GM23338 (cell line): ENCODE measurements at places on chromosomes 12 and 14.

DNA sequence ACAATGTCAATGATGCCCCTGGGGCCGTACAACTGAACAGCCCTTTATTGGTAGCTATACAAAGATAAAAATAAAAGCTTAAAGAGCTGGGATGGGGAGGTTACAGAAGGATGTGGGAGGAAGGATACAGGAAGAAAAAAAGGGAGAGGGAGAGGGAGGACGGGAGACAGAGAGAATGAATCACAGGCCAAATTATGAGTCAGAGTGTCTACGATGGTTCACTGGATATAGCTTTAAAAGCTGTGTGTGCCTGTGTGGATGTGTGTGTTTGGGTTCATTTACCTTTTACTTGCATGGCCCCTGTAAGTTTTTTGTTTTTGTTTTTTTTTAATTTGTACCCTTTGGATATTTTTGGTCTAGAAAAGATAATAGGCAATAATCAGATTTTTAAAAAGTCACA, 111.9 kb downstream of the CCDC60 start:
- DNase-seq: no peak

DNA sequence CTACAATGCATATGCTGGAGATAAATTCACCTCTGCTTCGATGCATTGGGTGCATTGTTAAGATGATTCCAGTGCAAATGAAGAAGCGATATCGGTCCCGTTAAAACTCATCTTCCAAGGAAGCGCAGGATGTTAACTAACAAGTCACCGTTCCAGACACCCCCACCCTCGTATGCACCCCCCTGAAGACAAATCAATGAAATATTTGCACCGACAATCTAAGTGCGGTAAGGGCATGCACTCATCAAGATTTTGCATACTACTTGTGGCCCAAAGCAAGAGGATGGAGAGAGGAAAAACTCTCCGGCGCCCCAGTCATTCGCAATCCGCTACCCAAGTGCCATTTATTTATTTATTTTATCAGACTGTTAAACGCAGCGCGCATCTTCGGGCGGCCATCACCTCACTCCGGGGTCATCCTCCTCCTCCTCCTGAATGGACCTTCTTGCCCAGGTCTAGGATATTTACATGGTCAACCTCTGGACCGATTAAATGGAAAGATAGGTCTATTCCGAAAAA, 1.2 kb downstream of the NOVA1 start:
- no peak for DNase-seq

DNA sequence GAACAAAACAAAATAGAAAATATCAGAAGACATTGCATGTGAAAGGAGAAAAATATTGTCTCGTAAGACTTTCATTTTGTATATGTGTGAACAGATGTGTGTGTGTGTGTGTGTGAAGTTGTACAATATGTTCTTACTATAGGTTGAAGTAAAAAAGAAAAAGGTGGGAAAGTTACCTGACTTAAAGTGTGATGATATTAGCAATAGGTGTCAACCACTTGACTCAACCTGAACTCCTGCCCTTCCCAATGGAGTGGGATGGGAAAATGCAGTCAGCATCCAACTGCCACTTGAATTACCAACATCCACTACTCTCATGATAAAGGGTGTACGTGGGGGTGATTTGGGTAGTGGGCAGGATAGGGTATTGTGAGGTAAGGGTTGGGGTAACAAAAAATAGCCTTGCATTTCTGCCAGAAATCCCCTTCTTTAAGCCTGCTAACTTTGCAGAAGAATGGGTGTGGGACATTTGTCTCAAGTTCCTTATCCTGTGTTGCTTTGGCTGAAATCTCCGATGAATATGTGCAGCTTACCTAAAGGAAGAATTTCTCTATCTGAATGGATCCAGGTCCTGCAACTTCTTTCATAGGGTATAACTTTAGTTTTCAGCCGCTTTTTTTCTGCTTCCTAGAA, 181.6 kb downstream of the CHST11 start:
- DNase-seq: no peak

DNA sequence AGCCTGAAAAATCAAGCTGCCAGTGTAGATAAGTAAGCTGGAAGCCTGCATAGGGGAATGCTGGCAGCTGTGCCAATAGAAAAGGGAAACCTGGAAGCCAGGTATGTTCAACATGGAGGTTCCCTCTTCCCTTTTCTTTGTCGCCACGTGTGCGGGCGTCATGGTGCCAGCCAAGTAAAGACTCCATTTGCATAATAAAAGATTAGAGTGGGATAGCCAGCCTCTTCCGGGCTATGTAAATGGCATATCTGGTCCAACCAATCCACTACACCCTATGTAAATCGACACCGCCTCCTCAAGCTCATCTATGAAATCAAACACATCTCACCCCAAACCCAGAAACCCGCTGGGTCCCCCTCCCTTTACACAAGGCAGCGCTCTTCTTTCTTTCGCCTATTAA, 5.6 kb upstream of the ADGRD1 start:
- peak; percentile 94 for DNase-seq

DNA sequence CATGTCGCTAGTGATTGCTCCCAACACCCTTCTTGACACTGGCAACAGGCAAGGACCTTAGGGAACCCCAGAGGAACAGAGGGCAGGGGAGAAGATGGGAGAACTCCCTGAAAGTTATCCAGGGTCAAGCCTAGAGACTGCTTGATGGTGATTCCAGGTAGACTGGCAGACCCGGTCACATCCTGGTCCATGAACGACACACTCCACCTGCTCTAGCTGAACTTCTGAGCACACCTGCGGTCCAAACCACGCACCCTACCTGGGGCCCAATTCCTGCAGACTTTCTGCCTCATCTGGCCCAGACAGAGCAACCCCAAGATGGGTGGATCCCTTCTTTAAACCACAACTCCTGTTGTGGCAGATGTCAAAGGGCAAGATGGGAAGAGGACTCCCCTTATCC, 34.2 kb downstream of the NCKAP5L start:
- DNase-seq: no peak

- DNase-seq: peak; percentile 33
These were observed 575 bp downstream of the TRAF3 start for GRCh38 chr14:102777711-102778337.

DNA sequence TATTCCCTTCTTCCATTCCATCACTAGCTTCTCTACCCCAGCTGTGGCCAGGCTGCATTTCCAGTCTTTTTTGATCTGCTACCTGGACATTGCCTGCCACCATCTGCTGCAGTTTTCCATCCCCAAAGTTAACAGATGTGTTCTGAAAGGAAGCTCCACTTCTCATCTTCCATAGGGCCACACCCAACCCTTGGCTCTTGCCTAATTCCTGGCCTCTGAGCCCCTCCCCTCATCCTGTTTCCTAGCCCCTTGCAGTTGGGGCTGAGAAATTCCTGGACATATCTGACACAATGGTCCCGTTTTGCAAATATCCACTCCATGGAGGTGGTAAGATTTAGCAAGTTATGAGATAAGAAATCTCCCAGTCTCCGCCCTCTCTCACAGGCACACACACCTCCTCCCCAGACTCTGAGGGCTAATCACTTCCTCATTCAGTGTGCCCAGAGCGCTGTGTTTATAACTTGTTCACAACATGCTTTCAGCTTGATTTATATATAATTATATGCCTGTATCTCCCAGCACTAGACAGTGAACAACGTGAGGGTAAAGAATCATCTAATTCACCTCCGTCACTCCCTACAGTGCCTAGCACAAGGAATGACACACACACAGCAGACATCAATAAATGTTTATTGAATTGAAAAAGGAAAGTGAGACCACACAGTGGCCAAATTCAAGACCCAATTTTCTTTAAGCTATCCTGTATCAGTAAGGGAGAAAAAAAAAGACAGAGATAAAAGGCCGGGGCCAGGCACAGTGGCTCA, 13.4 kb downstream of the SMUG1 start:
- DNase-seq: no peak

- DNase-seq: no peak
These were observed 47.3 kb downstream of the NUAK1 start for GRCh38 chr12:106091446-106091820.

DNA sequence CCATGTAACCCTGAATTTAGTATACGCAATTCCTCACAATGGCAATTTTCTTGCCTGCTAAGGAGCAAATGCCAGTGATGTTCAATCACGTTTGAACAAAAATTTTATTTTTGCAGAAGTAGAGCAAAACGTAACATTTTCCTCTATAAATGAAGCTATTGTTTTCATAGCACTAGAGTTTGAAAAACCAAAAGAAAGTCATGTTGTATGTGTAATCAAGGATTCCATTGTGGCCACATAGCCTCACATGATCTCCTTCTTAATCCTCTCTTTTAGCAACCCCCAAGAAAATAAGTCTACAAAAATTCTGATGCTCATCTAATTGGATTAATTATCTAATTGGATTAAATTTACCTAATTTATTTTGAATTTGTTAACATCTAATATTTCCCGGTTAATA, 1217.4 kb upstream of the FLRT2 start:
- no peak for DNase-seq

- peak; percentile 81 for DNase-seq
These were observed 19.4 kb downstream of the HHIPL1 start for GRCh38 chr14:99664058-99664936.

GRCh38 chr12:3493859-3494176, 2.8 kb downstream of the PRMT8 start:
- DNase-seq: no peak
